ENCODE measurements at places on chromosomes 7 and 10. TPM values are rescaled to one million over a fixed set of nuclear protein-coding genes. Genes with fewer than 3 reads are reported as not detected.

DNA sequence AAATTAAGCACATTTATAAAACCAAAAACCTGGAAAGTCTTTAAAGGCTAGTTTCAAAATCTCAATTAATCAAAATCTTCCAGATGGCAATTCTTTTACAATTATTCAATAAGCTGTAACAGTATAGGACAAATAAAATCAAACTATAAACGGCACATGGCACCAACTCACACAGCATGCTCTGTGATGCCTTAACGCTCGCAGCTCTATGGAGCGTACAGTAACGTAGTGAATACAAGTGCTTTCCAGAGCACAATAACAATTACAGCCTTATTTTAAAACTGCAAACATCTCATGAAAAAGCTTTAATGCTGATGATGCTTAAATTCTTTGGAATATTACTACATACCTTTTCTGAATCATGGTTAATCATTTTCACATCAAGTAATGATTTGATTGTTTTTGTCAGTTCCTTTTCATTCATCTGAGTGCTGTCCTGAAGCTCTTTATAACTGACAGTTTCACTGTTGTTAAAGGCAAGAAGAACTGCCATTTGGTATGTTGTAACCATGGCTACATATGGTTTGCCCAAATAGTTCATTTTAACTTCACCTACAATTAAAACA is 74.2 kb downstream of the CUL2 start:
- DNase-seq: peak; percentile 59

GRCh38 chr10:14700546-14700945 is 74.2 kb downstream of the FAM107B start:
- no peak for DNase-seq

GRCh38 chr10:77872151-77872946 is 54.2 kb downstream of the DLG5 start:
- no peak for DNase-seq

GRCh38 chr7:30642789-30643188 is 39.5 kb downstream of the CRHR2 start:
- DNase-seq: no peak

GRCh38 chr7:1705856-1706255 is 35.8 kb downstream of the ELFN1 start:
- no peak for DNase-seq

DNA sequence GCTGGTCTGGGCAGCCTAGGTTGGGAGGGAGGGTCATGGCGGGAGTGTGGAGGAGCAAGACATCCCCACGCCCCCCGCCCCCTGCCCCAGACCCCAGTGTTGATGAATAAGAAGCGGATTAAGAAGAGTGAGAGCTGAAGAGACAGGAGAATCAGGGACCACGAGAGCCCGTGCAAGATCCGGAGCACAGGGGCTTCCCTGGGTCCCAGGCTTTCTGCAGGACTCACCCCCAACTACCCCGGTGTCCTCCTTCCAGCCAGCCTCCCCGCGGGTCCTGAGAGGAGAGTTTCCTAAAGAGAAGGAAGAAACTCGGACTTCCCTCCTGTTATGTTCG is 20.1 kb downstream of the GHRHR start:
- no peak for DNase-seq

DNA sequence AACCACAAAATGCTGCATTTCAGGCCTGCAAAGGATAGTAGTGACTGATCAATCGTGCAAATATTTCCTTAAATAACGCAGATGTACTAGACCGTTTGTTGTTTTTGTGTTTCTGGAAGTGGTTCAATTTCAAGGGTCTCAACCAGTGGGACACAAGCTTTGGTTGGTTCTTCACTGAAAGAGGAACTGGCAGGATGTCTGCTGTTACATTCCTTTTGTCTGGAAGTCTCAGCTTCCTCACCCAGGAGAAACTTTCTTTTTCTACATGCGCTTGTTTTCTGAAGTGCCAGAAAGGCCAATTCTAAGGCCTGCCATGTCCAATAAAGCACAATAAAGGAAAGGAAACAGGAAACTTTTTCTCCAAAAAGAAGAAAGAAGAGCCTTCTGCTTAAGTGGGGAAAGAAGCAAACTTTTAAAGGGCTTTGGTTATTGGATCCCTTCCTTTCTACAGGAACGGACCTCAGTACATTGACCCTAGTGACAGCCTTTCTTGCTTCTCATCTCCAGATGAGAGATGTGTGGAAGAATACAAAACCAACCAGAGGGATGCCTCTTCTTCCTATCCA is 4.1 kb downstream of the DKK1 start:
- DNase-seq: peak; percentile 95

- no peak for DNase-seq
Observed at GRCh38 chr10:49323896-49324270, 24.9 kb downstream of the C10orf71 start.

DNA sequence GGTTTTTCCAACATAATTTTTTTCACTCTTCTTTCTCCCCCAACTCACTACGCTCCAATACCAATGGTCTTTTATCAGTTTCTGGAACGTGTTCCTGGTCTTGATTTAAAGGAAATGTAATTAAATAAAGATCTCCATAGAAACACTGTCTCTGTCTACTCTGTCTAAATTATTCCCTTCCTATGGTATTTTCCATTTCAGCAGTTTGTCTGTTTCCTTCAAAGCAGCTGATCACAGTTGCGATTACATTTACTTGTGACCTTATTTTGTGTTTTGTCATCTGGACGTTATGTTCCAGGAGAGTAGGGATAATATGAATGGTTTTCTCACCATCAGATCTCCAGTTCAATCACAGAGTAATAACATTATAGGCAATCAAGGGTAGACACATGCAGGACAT is 359.2 kb downstream of the NRG3 start:
- no peak for DNase-seq

DNA sequence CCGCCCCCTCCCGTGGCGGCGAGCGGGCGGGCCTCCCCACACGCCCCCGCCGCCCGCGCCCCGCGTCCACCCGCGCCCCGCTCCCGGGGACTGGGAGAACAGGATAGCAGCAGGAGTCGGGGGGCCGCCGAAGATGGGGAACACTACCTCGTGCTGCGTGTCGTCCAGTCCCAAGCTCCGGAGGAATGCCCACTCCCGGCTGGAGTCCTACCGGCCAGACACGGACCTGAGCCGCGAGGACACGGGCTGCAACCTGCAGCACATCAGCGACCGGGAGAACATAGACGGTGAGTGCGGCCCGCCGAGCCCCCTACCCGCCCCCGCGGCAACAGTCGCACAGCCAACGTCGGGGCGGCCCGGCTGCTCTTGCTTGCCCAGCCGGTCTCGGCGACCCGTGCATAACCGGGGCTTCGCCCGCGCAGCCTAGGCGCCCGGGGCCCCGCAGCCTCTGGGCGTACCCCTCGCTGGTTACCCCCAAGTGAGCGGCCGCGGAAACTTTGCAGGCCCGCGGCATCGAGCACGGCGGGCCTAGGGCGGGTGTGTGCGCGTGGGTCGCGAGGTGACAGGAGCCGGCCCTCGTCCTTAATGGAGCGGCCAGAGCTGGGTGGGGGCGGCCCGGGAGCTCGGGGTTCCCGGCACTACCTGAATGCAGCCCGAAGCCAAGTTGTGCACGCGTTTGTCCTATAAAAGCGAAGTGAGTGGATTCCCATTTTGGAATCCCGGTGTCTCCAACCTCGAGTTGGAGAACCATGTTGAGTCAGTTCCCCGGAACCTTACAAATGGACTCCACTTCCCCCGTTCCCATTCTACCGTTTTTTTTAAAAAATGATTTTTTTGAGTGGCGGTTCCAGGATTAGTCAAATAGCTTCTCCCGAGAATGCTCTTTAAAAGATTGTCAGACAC is 863 bp downstream of the CCNY start:
- DNase-seq: peak; percentile 77

DNA sequence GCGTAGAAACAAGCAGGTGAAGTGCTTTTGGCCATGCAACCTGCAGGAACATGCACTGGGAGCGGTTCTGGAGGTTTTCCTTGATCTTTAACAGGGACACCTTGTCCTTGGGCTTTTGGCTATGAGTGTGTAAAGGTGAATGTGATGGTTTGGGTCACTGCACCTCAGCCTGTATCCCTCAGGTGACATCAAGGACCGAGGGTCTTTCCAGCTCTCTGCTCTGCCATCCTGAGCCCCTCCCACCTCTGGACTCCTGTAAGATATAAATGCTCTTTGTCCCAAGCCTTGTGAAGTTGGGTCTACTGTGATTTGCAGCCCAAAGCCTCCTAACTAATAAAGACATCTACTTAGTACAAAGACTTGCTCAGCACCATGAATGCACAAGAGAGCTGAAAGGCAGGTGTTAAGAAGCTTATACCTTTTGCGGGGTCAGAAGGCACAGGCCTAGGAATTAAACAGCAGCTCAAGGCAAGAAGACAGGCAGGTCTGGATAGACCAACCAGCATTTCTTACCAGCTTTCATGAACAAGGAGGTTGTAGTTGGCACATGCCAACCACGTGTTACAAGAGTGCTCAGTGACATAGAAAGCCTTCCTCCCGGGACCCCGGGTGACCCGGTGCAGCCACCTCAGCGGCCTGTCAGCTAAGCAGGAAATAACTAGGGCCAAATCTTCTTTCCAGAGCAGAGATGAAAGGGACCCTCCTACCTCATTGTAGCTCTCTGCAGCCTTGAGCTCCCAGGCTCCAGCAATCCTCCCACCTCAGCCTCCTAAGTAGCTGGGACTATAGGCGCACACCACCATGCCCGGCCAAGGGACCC is 89.9 kb downstream of the CARD11 start:
- no peak for DNase-seq

GRCh38 chr10:6089334-6090219 is 743 bp downstream of the RBM17 start:
- DNase-seq: peak; percentile 23

GRCh38 chr7:50329775-50330174 is 25.3 kb downstream of the IKZF1 start:
- no peak for DNase-seq

DNA sequence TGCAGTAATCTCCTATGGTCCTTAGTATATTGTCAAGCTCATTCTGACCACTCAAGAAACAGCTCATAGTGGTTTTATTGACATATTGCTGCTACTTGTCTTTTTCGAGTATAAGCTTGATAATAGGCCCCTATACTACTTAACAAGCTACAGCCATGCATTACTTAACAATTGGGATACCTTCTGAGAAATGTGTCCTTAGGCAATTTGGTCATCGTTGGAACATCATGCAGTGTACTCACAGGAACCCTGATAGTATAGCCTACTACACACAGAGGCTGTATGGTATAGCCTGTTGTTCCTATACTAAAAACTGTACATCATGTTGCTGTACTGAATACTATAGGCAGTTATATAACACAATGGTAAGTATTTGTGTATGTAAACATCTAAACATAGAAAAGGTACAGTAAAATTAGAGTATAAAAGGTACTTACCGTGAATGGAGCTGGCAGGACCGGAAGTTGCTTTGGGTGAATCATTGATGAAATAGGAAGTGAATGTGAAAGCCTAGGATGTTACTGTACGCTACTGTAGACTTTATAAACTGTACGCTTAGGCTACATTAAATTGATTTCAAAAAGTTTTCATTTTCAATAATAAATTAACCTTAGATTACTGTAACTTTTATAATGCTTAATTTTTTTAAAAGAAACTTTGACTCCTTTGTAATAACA is 160.9 kb downstream of the LRRC4 start:
- DNase-seq: no peak

DNA sequence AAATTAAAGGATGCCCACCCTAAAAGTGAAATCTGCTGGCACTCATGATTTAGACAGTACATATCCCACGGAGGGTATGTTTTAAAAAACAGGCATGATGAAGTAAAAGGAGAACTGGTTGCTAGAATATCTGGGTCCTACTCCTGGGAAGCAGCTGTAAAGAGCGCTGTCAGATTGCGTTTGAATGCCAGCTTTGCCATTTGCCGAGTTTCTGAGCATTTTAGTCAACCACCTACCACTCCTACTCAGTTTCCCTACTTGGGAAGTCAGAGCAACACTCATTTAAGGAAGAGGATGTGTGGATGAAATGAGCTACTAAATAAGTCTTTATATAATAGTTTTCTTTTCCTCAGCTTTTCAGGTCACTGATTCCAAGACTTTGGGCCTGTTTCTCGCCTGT is 1.1 kb upstream of the UMAD1 start:
- DNase-seq: no peak

- peak; percentile 41 for DNase-seq
Observed at GRCh38 chr10:124892905-124893304, 49.0 kb upstream of the ZRANB1 start.

- DNase-seq: peak; percentile 49
Observed at GRCh38 chr7:34675749-34676374, 17.8 kb downstream of the NPSR1 start.

DNA sequence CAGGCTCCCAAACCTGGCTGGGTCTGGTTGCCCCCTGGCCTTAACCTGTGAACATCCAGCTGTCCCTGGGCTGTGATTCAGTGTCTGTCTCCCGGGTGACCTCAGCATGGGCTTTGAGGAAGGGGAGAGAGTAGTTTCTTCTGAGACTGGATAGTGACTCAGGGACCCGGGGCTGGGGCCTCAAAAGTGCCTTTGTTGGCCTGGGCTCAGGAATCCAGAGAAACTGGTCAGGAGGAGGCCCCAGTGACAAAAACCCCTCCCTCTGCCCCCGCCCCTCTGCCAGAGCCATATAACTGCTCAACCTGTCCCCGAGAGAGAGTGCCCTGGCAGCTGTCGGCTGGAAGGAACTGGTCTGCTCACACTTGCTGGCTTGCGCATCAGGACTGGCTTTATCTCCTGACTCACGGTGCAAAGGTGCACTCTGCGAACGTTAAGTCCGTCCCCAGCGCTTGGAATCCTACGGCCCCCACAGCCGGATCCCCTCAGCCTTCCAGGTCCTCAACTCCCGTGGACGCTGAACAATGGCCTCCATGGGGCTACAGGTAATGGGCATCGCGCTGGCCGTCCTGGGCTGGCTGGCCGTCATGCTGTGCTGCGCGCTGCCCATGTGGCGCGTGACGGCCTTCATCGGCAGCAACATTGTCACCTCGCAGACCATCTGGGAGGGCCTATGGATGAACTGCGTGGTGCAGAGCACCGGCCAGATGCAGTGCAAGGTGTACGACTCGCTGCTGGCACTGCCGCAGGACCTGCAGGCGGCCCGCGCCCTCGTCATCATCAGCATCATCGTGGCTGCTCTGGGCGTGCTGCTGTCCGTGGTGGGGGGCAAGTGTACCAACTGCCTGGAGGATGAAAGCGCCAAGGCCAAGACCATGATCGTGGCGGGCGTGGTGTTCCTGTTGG is at the start of gene CLDN4:
Gene CLDN4, plus strand, starts transcription at position 316 of the 903 bp plus-strand sequence. Its CDS starts 206 bp downstream, at position 522.
- DNase-seq: peak; percentile 97

- DNase-seq: no peak
Observed at GRCh38 chr10:22631185-22631584, 83.2 kb downstream of the PIP4K2A start.

DNA sequence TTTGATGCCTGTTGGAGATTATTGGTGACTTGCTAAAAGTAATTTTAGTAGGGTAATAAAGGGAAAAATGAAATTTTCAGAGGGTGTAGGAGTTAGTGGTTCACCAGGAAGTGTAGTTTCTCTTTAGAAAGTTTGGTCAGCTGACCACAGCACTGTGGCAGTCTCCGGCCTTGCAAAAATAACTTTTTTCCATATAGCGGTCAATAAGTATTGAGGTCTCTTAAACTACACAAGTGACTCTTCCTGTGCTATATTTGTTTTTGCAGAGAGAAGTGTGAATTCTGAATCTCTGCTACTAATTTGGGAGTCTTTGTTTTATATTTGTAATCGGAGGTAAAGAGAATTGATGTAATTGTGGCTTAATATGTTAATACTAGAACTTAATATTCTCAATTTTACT is 24.3 kb downstream of the PTPN12 start:
- DNase-seq: no peak

The ZNF33A gene
- 18.0 TPM for total RNA-seq

The CTAGE15 gene
- 1.3 TPM for total RNA-seq

The WDFY4 gene
- not detected for total RNA-seq

The CHAT gene
- total RNA-seq: not detected

The MYL7 gene
- not detected for total RNA-seq

The SDK1 gene
- 4.8 TPM for total RNA-seq

The NEUROD6 gene
- not detected for total RNA-seq

The EPHA1 gene
- 46.4 TPM for total RNA-seq

The PIP gene
- not detected for total RNA-seq

The DGKI gene
- 0.52 TPM for total RNA-seq
